ENCODE measurements at places on chromosomes 2 and 18.
A peak's percentile ranks its signal among the peaks of the same experiment; 100 is the strongest.

DNA sequence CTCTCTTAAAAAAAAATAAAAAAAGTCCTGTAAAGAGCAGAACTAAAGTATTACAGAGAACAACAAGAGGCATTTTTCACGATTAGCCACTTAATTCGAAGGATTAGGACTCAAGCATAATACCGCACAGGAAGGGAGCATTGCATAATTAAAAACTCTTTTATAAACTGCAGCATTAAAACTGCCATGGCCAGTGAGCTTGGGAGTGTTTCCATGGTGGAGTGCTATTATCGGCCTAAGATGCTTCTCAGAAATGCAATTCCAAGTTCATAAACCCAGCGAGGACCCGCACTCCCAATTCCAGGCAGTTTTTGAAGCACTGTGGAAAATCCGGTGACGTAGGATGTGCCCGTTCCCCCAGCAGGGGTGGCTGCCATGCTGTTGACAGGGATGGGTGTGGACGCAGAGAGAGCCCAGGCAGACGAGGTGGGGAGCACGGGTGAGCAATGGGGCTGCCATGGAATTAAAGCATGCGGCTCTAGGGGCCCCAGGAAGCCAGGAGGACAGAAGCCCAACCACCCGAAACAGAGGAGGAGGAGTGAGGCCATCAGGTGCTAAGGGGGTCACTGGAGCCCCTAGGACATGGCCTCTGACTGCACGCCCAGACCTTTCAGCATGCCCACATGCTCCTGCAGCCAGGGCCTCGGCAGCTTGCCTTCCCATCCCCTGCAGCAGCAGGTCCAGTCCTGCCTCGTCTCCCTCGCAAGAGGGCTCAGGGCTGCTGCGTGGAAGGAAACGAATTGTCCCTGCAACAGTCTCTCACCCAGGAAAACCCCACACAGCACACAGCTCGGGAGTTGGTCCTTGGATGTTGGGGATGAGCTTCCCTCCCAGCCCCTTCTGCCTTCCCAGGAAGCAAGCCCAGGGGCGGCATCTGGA, 233.4 kb downstream of the NDUFA10 start:
- DNase-seq: no peak

DNA sequence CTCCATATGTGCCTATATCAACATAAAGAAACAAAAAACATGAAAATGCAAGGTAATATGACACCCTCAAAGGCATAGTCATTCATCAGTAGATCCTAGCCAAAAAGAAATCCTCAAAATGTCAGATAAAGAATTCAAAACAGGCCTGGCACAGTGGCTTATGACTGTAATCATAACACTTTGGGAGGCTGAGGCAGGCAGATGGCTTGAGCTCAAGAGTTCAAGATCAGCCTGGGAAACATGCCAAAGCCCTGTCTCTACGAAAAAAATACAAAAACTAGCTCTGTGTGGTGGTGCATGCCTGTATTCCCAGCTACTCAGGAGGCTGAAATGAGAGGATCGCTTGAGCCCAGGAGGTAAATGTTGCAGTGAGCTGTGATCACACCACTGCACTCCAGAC, 284.6 kb upstream of the KLHL29 start:
- DNase-seq: no peak

DNA sequence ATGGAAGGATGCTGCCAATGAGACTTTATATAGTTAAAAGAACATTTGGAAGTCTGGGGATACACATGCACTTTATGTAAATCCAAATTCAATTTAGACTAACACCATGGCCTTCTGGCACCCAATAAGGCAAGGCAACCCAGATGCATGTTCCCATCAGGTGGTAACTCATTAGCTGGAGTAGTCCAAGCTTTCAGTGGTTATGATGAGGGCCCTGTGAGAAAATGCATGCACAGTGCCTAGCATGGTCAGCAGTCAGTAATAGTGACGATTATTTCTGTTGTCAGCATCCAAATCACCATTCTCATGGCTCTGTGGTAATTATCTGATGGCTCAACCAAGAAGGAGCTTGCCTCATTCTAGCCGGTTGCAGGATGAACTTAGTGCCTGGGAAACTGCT, 70.3 kb upstream of the CTLA4 start:
- DNase-seq: no peak

DNA sequence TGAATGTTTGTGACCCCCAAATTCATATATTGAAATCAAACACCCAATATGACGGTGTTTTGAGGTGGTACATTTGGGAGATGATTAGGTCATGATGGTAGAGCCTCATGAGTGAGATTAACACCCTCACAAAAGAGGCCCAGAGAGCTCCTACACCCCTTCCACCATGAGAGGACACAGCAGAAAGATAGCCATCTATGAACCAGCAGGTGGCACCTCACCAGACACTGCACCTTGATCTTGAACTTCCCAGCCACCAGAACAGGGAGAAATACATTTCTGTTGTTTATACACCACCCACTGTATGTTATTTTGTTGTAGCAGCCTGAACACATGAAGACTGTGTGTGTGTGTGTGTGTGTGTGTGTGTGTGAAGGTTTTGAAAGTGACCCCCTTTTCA, 58.1 kb downstream of the ST3GAL5 start:
- DNase-seq: no peak

GRCh38 chr2:156023229-156023869, 309.2 kb downstream of the NR4A2 start:
- no peak for DNase-seq

- no peak for DNase-seq
These were observed 10.0 kb downstream of the HK2 start for GRCh38 chr2:74843899-74844298.

DNA sequence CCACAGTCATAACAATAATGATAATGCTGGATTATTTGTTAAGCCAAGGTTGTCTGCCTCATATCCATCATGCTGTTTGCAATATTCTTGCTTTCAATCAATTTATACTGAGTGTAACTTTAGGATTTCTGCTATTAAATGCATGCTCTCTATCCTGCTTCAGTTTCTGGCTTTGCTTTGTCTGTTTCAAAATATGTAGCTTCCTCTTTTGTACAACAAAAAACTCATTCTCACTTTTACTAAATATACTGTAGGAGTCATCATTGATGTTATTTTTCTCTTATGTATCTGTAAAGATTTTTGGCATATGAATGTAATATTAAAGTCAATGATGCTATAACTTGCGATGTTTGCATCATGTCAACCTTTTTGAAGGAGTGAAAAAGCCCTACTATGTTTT, 149.3 kb downstream of the GPD2 start:
- no peak for DNase-seq

GRCh38 chr2:62460175-62460574, 45.8 kb downstream of the TMEM17 start:
- DNase-seq: no peak

DNA sequence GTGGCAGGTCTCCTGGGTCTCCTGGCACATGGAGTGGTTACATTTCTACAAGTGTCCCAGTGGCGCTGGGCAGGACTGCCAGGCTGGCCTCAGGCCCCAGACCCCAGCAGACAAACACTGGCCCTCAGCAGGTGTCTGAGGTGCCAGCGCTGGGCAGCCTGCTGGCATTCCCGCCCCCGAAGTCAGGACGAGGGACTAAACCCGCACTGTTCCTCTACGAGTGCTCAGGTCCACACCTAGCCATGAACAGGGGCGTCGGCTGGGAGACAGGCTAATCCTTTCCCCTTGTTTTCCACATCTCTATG, 12.8 kb downstream of the SNED1 start:
- no peak for DNase-seq

GRCh38 chr2:161994761-161995520, 79.1 kb downstream of the DPP4 start:
- no peak for DNase-seq

DNA sequence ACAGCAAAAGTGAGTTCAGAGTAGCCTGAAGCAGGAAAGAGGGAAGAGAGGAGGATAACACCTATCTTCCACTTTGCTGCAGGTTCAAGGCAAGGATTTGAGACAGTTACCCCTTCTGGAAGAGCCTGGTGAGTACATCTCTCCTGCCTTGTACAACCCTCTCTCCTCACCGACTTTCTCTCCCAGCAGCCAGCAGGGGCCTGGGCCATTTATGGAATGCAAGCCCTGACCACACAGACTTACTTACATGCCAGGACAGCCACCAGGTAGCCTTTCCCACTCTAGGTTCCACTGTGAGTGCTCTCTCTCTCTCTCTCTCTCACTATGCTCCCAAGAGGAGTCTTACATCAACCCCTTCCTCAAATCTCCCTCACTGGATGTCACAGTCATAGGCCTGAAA, 57.0 kb downstream of the BCL11A start:
- no peak for DNase-seq

- DNase-seq: no peak
These were observed 102.9 kb upstream of the RIOK3 start for GRCh38 chr18:23350188-23350587.

- no peak for DNase-seq
These were observed 65.6 kb downstream of the RPIA start for GRCh38 chr2:88757025-88757424.

GRCh38 chr2:127528487-127528886, 2.2 kb upstream of the IWS1 start:
- DNase-seq: no peak

- no peak for DNase-seq
These were observed 487.7 kb downstream of the LRRTM4 start for GRCh38 chr2:77034445-77034844.

- DNase-seq: peak; percentile 40
These were observed 564 bp downstream of the LPIN2 start for GRCh38 chr18:3012136-3013023.

DNA sequence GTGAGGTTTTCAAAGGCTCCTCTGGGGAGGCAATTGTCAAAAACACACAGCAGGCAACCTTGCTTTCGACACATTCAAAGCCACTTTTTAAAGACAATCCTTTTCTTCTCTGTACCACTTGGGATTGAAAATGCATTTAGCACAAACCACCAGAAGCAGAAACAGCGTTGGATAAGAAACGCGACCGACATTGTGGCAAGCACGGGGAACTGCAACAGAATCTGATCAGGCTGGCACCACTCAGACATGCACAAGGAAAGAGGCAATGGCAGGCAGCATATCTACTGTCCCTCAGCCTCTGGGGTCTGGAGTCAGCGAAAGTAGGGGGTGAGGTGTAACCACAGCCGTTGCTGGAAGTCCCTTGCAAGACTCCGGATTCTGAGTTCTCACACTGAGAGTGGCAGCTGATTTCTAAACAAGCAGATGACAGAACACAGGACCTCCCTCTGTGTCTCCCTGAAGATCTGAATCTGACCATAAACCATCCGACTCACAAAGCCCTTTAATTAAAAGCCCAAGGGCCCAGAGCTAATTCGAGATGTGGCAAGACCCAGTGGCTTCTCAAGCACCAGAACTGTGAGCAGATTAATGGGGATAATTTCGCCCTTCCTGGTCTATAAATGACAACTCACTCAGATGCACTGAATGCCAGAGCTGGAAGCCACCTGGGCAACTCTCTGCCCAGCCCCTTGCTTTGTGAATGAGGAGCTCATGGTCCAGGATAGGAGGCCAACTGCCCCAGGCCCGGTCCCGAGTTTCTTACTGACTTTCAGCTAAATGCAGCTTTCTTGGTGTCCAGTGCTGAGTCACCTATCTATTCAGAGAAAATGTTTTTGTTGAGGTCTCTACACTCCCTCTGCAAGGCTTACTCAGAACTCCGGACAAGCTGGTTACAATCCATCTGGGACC, 29.6 kb downstream of the CYRIA start:
- no peak for DNase-seq

GRCh38 chr2:217840522-217840921, 162.3 kb downstream of the TNS1 start:
- DNase-seq: no peak

GRCh38 chr2:164657129-164657528, 35.8 kb upstream of the GRB14 start:
- DNase-seq: no peak

DNA sequence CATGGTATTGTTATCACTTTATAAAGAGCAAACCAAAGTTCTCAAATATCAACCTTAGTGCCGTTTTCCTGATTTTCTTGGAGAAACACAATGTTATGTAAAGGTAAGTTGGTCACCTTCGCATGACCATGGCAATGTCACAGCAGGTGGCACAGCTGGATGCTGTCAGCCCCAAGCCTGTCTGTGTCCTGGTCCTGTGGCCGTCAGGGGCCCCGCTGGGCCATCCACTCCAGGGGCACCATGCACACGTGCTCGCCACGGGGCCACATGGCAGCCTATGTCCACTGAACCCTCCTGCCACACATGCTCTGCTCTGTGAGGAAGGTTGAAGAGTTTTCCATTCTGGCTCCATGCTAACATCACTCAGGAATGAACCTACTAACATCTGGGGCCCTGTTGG, 85.9 kb downstream of the EIPR1 start:
- no peak for DNase-seq

GRCh38 chr2:66526180-66526579, 91.3 kb downstream of the MEIS1 start:
- DNase-seq: no peak

DNA sequence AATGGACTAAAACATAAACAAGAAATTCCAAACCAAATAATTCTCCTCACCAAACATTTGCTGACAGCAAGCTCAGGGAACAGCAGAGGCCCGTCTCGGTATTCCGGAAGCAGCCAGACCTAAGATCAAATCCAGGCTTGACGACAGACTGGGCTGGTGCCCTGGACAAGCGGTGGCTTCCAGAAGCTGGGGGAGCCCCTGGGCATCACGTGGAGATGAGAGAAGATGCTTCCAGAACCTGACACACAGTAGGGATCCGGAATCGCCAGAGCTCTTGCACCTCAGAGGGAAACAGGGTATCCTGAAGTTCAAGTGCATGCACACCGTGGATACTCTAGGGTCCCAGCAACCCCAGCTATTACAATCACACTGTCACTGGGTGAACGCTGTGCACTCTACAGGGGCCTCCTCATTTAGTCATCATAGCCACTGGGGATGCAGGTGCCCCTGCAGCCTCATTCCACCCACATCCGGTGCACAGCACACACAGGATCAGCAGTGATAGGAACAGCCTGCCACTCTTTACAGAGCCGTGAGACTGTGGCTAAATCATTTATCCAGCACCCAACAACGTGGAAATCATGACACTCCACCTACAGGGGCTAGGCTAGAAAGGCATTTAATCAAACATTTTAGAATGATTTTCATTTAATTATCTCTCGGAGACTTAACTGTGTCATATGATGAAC, 102.6 kb downstream of the HDAC4 start:
- no peak for DNase-seq

- DNase-seq: no peak
These were observed 147.6 kb downstream of the TMEM200C start for GRCh38 chr18:5747678-5748077.

- DNase-seq: no peak
These were observed 261.7 kb downstream of the ETAA1 start for GRCh38 chr2:67658820-67659219.

DNA sequence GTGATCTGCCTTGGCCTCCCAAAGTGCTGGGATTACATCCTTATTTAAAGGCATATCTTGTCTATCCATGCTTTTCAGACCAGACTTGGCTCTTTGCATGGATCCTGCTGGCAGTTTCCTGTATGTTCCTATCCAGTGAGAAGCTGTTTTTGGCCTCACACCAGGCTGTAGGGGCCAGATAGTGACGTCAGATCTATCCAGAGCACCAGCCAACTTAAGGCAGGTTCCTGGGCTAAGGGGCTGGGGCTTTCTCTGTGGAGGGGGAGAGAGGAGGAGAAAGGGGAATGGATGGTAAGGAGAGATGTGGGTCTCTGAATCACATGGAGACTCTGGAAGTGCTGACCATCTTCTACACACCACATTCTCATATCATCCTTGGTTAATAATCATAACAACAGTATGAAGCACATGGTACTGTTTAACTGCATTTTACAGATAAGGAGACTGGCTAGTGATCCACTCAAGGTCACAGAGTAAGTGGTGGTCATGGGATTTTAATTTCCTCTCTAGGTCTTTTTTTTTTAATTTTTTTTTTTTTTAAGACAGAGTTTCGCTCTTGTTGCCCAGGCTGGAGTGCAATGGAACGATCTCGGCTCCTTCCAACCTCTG, 2.0 kb upstream of the FAM117B start:
- DNase-seq: no peak

GRCh38 chr18:26960911-26961310, 95.4 kb upstream of the AQP4 start:
- DNase-seq: no peak
